Cardiac muscle cell (in vitro differentiated cells and primary cell): ENCODE measurements at places on chromosomes 11 and 22. TPM values are rescaled to one million over a fixed set of nuclear protein-coding genes. Genes with fewer than 3 reads are reported as not detected.

DNA sequence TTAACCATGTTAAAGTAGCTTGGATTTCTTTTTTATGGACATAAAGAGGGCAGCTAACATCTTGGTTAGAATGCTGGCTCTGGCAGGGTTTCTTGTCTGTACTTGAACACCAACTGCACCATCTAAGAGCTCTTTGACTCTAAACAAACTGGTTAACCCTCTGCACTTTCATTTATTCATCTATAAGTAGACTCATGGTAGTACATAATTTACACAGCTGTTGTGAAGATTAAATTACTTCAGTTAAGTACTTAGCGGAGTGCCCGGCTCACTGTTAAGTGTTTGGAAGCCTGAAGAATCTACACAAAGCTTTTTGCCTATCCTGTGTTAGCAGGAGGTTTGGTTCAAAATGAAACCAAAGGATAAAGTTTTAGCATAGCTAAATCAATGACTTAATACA is 846.2 kb upstream of the API5 start:
- no peak for DNase-seq

- no peak for DNase-seq
Measured at GRCh38 chr11:125995313-125995712, 49.5 kb downstream of the VSIG10L2 start.

DNA sequence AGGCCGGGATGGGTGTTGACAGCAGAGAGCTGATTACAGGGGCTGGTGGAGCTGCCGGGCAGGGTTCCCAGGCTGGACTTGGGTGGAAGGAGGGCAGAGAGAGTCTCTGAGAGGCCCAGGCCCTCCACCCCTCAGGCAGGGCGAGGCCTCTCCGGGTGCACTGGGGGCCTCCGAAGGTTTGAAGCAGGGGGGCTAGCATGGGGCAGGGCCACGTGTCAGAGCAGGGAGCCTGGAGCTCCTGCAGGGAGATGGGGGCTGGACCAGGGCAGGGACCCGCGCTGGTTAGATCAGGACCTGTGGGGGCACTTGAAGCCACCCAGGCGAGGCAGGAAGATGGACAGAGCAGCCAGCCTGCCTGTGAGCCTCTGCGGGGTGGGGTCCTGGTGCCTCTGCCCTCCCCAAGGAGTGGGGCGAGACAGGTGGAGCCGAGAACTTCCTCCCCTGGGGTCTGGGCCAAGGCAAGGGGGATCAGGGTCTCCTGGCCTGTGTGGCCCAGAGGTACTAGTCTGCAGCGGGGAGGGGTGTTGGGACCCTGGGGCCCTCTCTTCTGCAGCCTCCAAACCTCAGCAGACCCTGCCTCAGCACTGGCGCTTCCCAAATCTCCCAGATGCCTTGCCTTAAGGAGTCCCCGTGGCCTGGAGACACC is 911 bp downstream of the PANX2 start:
- DNase-seq: peak; percentile 13

DNA sequence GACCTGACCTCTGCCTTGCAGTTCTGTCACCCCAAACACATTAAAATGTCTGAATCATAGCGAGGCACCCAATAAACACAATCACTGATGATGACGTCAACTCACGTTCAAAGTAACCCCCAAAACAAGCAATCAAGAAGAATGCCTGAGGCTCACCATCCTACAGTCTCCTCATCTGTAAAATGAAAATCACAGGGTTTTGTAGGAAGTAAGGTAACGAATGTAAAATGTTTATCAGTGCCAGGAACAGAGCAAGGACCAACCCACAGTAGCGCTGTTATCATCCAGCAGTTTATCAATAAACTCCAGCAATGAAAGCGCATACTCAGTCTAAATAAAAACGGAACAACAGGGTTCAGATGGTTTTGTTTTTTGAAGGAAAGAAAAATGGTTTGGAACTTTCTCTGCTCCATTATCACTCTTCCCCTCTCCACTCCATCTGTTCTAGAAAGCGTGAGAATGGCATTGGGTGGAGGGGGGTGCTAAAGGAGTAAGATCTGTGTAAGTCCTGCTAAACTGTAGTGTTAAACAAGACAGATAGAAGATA is 110.5 kb downstream of the MICAL3 start:
- DNase-seq: no peak

GRCh38 chr11:81658722-81659121 is 1074.9 kb downstream of the FAM181B start:
- DNase-seq: no peak

Gene WT1
- total RNA-seq: 5.0 and 5.2 TPM in 2 replicates

Gene RFPL1
- not detected in 2 replicates for total RNA-seq
